ENCODE measurements at places on chromosomes 5 and 9. TPM values are rescaled to one million over a fixed set of nuclear protein-coding genes. Genes with fewer than 3 reads are reported as not detected.

Gene CXCL14
- total RNA-seq = 1.8 TPM

DNA sequence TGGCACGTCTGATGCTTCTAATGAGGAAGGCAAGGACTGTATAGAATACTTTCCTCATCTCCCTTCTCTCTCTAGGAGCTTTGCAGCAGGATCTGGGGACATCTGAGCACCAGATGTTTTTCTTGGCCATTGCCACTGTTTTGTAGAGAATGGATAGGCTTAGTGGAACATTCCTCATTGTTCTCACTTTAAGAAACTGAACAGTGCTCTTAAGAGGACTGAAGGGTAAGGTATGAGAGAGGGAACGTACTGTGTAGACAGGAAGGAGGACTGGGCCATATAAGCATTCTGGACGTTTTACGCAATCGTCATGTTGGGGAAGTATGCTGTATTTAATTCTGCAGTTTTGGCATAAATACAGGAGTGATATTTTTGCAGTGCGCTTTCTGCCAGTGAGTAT is 70.6 kb downstream of the SMARCA2 start:
- no peak for DNase-seq

GRCh38 chr5:109901628-109901981 is 211.9 kb downstream of the MAN2A1 start:
- DNase-seq = no peak

Gene PDE6A
- total RNA-seq = 3.2 TPM

DNA sequence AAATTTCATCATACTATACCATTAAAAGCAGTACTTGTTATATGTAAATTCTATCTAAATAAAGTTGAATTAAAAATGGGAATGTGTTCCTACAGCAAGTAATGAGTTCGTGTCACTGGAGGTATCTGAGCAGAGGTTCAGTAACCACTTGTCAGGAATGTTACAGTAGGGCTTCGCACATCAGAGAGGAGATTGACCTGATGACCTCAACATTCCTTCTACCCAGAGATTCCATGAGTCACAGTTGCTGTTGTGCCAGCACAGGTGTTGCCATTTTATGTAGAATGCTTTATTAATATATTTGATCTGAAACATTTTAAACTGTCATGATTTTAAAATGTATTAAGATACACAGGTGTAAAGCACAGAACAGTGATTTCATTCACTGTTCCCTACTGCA is 60.3 kb downstream of the STX17 start:
- DNase-seq = no peak

- DNase-seq = peak; percentile 31
Measured at GRCh38 chr9:2418619-2419018, 203.0 kb upstream of the VLDLR start.

DNA sequence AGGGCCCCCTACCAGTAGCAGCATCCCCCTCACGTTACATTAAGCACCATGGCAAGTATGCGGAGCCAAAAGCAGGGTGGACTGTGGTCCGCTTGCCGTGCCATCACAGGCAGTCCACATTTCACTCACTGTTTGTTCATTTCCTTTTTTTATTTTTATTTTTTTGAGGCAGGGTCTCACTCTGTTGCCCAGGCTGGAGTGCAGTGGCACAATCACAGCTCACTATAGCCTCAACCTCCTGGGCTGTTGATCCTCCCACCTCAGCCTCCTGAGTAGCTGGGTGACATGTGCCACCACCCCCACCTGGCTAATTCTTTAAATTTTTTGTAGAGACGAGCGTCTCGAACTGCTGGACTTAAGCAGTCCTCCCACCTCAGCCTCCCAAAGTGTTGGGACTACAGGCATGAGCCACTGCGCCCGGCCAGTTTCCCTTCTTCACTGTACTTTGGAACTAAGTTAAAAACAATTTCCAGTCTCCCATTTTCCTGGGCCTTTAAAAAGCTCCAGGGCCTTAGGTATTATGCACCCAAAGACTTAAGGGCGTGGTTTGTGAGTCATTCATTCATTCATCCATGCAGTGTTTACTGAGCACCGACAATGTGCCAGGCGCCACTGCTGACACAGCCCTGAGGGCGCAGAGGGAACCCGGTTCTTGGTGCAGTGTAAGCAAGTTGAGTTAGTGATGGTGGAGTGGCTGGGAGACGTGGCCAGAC is 19.9 kb downstream of the PRRX2 start:
- DNase-seq = no peak

Gene PCDHGB5
- 28.3 TPM for total RNA-seq

DNA sequence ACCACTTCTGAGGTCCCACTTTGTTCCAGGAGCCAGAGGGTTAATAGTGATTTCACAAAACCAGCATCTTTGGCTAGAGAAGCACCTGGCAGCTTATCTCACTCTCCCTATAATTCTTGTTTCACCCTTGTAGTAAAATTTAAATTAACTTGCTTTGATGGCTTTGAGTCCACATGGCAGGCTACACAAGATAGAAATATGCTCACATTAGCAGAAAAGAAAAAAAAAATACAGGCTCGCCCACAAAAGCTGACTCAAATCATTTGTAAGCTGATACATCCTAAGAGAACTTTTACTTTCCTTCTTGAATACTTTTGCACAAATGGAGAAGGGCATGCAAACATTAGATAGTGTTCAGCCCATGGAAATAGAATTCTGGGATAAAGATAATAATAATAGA is 36.2 kb downstream of the TNFSF15 start:
- DNase-seq = no peak

Gene ADGRV1
- total RNA-seq = 18.0 TPM

Gene PCDHA3
- total RNA-seq = 2.0 TPM

GRCh38 chr9:77161191-77161590 is 16.1 kb upstream of the VPS13A start:
- no peak for DNase-seq

DNA sequence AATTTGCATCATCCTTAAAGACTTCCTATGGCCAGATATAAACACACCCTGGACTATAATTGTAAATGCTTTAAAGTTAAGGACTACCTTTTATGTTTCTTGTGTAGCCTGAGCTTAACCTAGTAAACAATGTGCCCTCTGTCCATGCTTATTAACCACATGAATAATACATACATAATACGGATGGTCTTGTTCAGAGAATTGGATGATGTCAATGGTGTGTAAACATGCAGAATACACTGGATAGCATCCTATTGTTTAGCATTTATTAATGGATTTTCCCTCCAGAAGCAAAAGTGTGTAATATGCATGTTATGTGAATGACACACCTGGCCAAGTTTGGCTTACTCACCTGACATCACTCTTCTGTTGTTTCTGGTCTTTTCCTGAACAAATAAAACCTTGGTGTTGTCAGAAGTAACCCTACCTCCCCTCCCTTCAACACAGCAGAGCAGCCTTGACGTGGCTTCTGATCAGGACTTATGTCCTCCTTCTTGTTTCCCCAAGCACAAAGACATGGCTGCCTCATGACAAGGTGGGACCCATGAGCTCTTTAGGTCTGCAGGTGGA is 517.9 kb downstream of the MTRR start:
- DNase-seq = no peak

Gene PCDHGC5
- total RNA-seq = 4.9 TPM

GRCh38 chr9:96129747-96130146 is 172.2 kb downstream of the HSD17B3 start:
- DNase-seq = peak; percentile 12

DNA sequence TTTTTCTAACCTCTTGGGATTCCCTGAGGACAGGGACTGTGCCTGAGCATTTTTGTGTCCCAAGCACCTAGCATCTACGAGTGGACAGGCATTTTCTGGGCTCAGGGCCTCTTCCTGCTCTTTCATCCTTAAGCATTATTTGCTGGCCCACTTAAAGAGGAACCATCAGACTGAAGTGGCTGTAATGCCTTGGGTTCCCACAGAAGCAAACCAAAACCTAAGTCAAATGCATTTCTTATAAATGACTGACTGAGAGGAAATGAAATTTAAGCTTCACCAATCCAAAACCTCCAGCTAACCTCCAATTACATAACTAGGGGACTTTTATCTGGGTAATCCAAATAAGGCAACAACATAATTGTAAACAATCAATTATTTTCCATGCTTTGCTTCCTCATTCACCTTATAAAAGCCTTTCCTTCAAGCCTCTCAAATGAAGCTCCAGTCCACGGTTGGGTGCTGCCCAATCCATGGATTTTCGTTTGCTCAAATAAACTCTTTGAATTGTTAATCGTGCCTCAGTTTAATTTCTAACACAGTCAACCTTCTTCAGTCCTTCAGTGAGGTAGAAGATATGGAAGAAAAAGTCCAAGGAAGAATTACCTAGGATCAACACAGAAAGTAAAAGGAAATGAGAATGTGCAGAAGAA is 25.3 kb upstream of the SLC31A2 start:
- no peak for DNase-seq

DNA sequence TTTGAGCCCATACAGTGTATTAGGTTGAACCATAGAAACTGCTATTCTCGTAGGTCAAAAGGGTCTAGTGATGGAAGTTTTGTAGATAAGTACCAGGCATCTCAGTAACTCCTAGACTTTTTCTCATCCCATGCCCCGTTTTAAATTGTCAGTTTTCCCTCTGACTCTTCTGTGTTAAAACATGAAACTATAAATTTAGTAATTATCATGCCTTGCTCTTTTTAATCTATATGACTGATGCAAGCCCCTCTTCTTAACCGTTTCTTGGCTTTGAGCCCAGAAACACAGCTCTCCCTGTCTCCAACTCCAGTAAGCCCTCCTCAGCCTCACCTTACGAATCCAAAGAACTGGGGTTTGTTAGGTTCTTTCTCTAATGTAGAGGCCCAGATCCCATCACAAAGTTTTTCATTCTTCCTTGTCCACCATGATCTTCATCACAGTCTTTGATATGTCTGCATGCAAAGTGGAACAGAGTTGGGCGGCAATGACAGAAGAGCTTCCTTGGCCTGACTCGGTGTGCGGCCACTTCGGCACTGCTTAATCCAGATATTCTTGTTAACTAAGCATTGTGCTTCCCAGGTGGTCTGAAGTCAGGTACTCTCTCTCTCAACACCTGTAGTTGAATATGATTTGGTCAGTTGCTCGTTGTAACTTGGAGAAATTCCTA is 21.1 kb downstream of the RGMB start:
- DNase-seq = no peak

DNA sequence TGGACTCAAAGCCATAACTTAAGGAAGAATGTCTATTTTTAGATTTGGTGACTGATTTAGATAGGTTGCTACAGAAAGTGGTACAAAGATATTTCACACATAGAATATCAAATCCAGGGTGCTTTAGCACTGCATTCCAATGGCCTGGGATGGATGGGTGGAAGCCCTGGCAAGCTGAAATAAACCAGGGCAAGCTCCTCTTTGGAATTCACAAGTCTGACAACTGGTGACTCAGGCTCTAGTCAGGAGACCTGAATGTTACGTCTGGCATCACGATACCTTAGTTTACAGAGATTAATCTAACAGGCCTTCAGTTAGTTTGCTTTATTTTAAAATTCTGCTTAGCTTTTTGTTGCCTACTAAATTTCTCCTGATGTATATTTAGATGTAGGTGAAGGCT is 144.0 kb downstream of the TMC1 start:
- no peak for DNase-seq

DNA sequence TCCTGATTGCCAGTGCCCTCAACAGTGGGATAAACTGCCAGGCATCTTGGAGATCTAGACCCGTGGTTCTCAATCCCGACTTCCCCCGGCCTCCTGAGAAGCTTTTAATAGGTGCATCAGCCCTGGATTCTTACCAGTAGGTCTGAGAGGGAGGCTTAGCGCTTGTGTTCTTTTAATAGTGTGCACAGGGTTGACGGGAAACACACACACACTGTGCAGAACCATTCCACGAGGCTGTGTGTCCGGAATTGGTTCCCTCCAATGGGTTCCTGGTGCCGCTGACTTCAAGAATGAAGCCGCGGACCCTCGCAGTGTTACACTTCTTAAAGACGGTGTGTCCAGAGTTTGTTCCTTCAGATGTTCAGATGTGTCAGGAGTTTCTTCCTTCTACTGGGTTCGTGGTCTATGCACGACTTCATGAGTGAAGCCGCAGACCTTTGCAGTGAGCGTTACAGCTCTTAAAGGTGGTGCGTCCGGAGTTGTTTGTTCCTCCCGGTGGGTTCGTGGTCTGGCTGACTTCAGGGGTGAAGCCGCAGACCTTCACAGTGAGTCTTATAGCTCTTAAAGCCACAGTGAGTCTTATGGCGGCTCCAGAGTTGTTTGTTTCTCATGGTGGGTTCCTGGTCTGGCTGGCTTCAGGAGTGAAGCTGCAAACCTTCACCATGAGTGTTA is 46.6 kb upstream of the PRSS3 start:
- DNase-seq = no peak

- DNase-seq = no peak
Measured at GRCh38 chr5:65029178-65029577, 260.4 kb downstream of the CWC27 start.

DNA sequence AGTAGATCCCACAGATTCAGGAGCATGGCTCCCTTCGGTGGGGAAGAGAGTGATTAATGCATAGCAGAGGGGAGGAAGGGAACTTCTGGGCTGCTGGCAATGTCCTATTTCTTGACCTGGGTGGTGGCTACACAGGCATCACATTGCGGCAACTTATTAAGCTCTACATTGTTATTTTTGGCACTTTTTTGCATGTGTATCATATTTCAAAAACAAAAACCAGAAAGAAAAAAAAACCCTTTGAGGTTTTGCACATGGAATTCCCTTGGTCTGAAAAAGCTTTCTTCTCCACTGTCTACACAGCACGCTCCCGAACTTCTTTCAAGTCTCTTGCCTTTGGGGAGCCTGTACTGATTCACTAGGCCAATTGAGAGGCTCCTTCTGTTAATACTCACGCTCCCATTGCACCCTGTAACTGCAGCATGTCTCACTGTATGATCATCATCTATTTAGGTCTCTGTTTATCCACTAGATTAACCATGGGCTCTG is 25.1 kb downstream of the CEMIP2 start:
- no peak for DNase-seq

GRCh38 chr9:137621131-137621757 is 2.4 kb downstream of the EHMT1 start:
- no peak for DNase-seq

DNA sequence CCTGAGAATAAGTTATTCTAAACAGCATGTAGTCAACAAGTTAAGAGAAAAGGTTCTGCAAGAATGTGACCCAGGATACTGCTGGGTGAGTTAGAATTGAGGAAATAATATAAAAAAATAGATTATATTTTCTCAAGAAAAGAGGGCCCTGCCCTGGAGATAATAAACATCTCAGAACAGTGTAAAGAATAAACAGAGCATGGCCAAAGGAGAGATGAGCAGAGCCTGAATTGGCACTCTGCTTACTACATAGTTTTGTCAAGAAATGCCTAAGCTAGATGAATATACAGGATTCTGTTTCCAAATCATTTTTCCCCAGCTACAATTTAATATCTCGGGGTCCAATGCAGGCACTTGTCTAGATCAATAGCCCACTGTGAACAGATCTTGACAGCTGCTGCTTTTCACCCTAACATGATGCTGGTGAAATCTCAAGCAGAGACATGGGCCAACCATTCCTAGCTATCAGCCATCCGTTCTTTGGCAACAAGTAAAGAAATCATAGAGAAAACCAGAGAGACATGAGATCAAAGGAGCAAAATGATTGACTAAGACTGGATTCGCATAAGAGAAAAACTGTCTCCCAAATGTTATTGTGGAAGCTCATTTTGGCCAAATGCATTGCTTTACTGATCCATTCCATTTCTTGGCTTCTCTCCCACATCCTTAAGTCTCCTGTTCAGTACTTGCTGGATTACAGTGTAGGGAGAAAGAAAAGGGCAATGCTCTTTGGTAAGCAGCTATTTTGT is 173.2 kb downstream of the PRELID2 start:
- no peak for DNase-seq

Gene PCDHGB4
- total RNA-seq = 13.3 TPM

- DNase-seq = no peak
Measured at GRCh38 chr5:68771732-68772131, 322.1 kb upstream of the SLC30A5 start.
